ENCODE measurements at places on chromosomes 6 and 20.

GRCh38 chr20:17369506-17369905 lies 142.7 kb downstream of the PCSK2 start:
- DNase-seq = no peak

DNA sequence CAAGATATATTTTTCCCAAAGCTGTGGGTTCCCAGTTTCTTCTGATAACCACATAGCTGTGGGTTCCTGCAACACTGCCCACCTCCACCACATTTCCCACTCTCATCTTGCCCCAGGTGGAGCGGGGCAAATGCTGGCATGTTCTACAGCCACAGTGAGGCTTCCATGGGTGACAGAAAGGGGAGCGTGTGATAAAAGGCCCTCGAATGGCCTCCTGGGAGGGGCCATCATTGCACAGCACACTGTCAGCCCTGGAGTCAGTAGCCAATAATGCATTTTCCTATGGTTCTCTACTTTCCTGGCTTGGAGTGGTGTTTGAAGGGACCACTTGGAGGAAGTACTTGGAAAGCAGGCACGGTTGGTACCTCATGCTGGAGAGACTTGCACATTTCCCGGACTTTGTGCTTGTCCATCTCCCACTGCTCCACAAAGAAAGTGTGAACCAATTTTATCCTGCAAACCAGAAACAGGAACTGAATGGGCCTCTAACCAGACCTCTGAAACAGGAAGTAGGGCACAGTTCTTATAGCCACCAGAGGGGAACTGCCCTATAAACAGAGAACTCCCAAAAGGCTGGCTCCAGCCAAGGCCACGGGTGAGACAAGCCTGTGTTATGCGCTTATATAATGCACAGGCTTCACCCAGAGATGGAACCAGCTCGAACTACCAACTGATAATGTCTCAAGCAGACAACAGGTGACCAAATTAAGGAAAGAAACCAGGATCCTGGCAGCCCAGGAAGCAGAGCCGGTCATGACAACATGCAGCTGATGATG lies 8.6 kb downstream of the MAP3K5 start:
- no peak for DNase-seq

DNA sequence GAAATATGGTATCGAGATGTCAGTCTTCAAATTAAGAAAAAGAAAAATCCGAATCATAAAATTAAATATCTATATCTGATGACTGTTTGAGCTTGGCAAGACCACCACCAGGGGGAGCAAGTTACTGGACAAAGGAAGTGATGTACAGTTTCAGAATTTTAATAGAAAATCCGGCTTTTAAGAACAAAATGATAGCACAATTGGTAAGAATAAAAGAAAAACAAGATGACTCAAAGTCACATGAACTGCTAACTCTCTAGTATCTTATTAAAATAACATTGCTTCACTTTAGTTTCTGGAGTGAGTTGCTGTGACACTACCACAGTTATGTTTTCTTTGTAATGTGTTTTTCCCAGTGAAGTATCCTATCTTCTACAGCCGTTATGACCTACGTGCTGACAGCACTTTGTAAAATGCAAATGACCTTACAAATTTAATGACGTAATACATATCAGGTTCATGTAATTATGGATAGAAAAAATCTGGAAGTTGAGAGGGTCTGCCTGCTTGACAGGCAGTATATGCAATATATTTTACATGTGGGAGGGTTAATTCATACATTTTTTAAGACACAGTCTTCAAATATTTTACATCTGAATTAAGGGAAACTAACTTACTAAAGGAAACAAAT lies 405.3 kb upstream of the HS3ST5 start:
- DNase-seq = no peak

GRCh38 chr20:53677447-53678314 lies 84.0 kb upstream of the ZNF217 start:
- DNase-seq = no peak

GRCh38 chr6:134379076-134379475 lies 61.2 kb upstream of the SGK1 start:
- peak; percentile 64 for DNase-seq

- DNase-seq = no peak
These were observed 68.9 kb upstream of the TBXT start for GRCh38 chr6:166236596-166236995.

- no peak for DNase-seq
These were observed 85.1 kb downstream of the PDE7B start for GRCh38 chr6:135936606-135937005.

DNA sequence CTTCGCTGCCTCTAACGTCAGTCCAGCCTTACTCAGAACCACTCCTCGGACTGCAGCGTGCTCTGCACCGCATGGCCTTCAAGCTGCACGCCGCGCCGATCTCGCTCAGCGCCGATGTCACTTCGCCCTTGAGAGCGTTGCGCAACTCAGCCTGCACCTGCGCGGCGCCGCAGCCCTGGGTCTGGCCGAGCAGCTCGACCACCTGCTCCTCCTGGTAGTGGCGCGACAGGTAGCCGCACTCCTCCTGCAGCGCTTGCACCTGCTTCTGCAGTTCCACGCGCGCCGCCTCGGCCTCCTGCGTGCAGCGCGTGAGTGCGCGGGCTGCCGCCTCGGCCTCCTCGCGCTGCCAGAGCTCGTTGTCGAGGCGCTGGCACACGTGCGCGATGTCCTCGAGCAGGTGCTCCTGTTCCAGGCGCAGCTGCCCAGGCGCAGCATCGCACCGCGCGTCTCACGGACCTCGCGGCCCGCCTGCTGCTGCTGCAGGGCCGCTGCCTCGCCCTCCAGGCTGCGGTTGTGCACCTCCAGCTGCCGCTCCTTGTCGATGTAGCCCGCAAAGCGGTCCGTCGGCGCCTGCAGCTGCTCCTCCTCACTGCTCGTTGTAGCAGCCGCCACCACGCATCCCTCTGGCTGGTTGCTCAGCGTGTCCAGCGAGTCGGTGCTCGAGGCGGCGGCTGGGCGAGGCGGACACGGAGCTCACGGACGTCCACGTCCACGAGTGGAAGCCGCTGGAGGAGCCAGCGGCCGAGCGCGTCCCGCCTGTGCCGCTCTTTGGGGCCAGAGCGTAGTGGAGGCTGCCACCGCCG lies 380.6 kb upstream of the CHD6 start:
- DNase-seq = no peak

- no peak for DNase-seq
These were observed 159.4 kb upstream of the CITED2 start for GRCh38 chr6:139533573-139534471.

GRCh38 chr20:1813674-1814635 lies 81.3 kb upstream of the SIRPA start:
- no peak for DNase-seq

- no peak for DNase-seq
These were observed 407.1 kb upstream of the MARCKS start for GRCh38 chr6:113450061-113450465.

DNA sequence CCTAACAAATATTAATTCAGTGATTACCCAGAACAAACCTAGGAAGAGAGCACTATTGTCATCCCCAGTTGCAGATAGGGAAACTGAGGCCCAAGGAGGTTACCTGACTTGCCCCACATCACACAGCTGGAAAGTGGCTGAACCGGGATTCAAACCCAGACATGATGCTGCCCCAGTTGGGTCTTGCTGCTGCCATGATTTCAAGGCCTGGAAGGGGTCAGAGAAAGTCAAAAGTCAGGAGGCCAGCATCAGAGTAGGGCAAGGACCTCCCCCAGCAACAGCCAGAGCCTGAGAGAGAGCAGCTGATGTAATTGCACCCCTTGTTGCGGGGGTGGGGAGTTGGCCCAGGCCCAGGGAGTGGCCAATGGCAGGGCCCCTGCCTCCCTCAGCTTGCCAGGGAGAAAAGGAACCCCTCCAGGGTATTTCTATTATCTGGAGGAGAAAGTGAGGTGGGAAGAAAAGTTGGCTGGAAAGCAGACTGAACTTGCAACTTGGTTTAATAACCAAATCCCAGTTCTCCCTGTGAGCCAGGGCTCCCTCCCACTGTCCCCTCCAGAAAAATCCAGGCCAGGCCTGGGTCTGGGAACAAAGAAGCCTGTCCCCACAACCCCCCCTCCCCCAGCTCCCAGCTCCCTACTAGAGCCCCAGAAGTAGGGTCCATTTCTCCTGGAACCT lies 83.6 kb downstream of the MRPL14 start:
- DNase-seq = no peak

GRCh38 chr20:54843865-54844264 lies 368.5 kb downstream of the DOK5 start:
- DNase-seq = no peak

Measured in stimulated activated effector memory CD8-positive, alpha-beta T cell treated with anti-CD3 and anti-CD28 coated beads, Interleukin-12 subunit alpha, Interleukin-12 subunit beta, amount 100 ng/mL, for 72 hours (primary cell).